ENCODE measurements at places on chromosomes 6 and 20.
A peak's percentile ranks its signal among the peaks of the same experiment; 100 is the strongest.

- DNase-seq, result peak; percentile 2
Measured at GRCh38 chr20:25310268-25310920, 62.5 kb downstream of the PYGB start.

GRCh38 chr6:41536795-41537758 is 9.1 kb upstream of the FOXP4 start:
- DNase-seq, result no peak

- no peak for DNase-seq
Measured at GRCh38 chr6:30766461-30767157, 22.3 kb upstream of the IER3 start.

- no peak for DNase-seq
Measured at GRCh38 chr6:169589293-169589692, 112.5 kb downstream of the WDR27 start.

DNA sequence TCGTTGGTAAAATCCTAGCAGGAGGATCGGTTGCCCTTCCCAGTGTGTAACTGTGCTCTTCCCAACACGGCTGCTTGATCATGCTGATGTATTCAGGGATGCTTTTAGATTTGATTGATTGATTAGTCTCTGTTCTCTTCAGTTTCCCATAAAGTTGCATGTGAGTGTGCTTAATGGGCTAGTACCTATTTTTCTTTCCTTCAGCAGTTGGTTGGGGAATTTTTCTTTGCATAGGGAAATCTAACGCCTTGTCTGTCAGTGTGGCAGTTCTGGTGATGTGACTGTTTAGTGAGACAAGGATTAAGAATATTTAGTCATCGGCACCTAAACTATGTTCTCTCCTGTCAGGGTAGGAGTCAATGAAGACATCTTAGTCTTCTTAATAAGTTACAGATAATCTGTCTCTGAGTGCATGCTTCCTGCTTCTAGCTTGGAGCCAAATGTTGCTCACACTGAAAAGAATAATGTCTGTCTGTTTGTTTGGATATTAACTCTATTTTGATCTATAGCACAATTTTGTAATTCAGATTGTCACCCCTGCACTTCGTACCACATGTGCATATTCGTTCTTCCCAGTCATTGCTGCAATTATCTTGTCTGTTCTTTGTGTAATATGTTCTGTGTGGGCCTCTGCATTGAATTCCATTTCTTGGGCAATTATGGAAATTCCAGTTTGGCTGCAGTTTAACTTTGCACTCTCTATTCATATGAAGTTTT is 169.9 kb downstream of the EDN1 start:
- DNase-seq, result no peak

DNA sequence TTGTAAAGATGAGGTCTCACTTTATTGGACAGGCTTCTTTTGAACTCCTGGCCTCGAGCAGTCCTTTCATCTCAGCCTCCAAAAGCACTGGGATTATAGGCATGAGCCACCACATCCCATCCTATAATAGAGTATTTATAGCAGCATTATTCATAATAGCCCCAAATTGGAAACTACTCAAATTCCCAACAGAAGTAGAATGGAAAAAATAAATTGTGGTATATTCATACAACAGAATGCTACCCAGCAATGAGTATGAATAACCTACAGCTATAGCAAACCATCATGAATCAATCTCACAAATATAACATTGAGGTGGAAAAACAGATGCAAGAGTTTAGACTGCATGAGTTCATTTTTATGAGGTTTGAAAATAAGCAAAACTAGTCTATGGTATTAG is 84.8 kb upstream of the BTBD3 start:
- DNase-seq, result no peak

GRCh38 chr6:45521226-45521625 is 143.5 kb upstream of the SUPT3H start:
- no peak for DNase-seq
